ENCODE measurements at places on chromosomes 1 and 21. TPM values are rescaled to one million over a fixed set of nuclear protein-coding genes. Genes with fewer than 3 reads are reported as not detected.

MLLT11 gene
- 1.5 TPM for total RNA-seq

ZBTB48 gene
- 16.0 TPM for total RNA-seq

TMIGD3 gene
- total RNA-seq: not detected

PRKAB2 gene
- 10.0 TPM for total RNA-seq

DCST1 gene
- total RNA-seq: not detected

KCNN3 gene
- not detected for total RNA-seq

ARTN gene
- under 0.01 TPM for total RNA-seq
